ENCODE measurements at places on chromosomes 6 and 20.

- no peak for DNase-seq
These were observed 35.1 kb downstream of the SYNJ2 start for GRCh38 chr6:158016571-158017383.

DNA sequence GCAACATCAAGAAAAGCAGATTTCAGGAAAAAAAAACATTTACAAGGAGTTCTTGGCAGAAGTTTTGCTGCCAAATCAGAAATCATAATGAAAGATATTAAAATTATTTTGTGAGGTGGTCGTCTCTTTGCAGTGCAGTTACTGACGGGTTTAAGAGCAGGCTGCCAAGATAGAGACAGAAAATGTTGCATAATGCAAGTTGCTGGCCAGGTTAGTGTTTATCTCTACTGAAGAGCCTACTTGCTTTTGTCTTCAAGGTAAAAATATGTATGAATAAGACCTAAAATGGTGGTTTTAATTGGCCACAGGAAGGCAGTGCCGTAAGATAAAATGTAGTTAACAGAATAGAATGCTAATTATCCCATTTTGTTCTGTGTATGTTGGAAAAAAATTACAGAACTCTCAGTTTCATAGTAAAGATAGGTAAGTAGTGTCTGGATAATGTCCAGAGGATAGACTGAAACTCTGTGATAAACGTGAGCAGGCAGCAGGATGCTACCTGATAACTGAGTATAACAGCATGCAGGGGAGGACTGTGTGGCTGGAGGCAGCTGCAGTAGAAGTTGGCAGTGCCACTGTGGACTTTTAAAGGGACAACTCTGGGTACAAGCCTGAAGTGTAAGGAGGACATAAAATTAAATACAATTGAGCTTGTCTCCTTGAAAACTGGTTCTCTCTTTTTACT is 13.9 kb downstream of the FOXO3 start:
- DNase-seq = no peak

- DNase-seq = no peak
These were observed 383.8 kb upstream of the CITED2 start for GRCh38 chr6:139758209-139758611.

GRCh38 chr6:136753624-136754023 is 38.7 kb downstream of the MAP3K5 start:
- no peak for DNase-seq

GRCh38 chr6:15435468-15435867 is 189.6 kb downstream of the JARID2 start:
- no peak for DNase-seq

- DNase-seq = no peak
These were observed 1085.8 kb upstream of the CITED2 start for GRCh38 chr6:140460267-140460666.

GRCh38 chr6:82737965-82738364 is 327.7 kb downstream of the UBE3D start:
- no peak for DNase-seq

DNA sequence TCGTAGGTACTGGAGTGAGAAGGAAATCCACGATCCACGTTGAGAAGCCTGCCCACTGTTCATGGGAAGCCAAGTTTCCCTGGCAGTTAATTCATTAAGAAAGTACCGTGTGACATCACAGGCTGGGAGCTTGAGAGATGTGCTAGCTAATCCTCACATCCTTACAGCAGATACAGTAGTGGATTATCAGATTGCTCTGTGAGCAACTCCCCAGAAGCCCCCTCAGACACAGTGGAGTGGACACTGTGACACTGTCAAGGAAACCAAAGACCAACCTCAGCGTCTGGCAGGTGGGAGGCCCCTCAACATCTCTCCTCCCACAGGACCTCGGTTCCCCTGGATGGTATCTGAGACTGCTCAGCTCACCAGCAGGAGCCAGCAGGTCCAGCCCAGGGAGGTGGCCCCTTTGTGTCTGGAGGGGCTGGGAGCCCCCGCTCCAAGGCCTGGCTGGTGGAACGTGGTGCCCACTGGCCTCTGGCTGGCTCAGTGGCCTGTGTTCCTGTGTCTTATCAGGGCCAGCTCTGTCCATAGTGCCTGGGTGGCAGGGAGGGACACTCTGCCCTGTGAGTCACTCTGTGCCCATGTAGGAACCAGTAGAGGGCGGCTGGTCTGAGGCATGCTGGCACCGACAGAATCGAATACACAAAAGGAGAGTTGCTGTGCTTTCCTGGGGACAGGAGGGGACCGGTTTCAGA is 7.2 kb downstream of the PYGB start:
- DNase-seq = no peak

DNA sequence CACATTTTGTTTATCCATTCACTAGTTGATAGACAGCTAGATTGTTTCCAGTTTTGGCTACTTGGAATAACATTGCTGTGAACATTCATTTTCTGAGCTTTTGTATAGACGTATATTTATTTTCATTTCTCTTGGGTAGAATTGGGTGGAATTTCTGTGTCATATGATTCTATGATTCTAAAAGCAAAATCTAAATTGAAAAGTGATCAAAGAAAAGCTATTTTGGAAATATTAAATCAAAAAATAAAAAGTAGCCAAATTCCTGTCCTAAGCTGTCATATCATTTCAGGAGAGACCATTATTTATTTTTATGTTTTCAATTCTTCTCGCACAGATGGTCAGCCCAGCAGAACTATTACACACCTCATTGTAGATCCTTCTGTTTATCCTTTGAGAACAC is 229.2 kb downstream of the COL12A1 start:
- no peak for DNase-seq

GRCh38 chr6:137849181-137849980 is 17.7 kb upstream of the TNFAIP3 start:
- no peak for DNase-seq

DNA sequence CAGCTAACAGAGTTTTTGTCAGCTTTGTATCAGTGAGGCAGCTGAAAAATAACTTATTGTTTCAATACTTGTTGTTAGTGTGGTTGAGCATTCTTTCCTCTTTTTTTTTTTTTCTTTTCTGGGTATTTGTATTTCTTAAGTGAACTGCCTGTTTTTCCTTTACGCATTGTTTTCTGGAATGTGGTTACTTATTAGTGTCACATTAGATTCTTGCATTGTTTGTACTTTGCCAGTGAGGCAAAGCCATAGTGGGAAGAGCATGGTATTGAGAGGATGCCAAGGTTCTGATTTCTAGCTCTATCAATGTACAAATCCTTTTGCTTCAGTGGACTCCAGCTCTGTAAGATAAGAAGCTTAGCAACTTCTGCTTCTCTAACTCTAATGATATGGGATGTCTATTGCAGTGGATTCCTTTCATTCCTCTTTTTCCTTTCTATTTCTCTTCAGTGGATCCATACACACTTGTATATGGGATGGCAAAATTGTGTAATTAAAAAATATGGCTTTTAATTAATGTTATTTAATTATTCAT is 3.9 kb downstream of the CDKAL1 start:
- no peak for DNase-seq

DNA sequence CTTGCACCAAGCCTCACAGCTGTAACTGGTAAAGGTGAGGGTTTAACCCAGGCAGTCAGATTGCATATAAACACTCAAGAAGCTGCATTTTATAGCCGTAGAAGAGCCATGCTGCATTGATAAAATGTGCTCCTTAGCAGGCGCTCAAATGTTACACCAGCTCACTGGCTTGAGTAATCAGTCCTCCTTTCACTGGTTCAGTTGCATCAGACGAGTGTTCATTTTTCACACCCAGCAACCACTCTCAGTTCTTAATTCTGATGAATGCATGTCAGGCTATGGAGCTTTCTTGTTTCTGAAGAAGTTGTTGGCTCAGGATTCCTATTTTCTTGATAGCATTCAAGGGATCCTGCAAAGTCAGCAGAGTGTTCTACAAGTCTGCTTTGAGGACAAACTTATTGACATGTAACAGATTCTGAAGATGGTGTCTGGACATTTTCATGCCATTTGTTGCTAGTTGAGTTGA is 198.3 kb downstream of the PLCB1 start:
- peak; percentile 64 for DNase-seq

DNA sequence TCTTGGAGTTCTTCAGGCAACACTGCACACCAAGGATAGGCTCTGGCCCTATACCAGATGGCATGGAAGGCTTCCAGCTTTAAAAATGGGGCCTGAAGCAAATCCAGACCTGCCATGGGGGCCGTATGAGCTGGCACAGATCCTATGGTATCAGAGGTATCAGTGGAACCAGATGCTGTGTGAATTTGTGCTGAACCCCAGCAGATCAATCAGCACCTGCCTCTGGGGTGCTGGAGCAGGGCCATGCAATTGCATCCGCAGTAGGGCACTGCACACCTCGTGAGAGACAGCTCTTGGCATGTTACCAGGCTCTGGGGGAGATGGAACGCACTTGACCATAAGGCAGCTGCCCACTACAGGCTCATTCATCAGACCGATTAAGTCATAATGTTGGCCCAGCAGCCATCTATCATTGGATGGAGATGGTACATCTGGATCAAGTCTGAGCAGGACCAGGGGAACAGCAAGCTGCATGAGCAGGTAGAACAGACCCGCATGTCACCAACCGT is 221.5 kb downstream of the MYLK4 start:
- no peak for DNase-seq

DNA sequence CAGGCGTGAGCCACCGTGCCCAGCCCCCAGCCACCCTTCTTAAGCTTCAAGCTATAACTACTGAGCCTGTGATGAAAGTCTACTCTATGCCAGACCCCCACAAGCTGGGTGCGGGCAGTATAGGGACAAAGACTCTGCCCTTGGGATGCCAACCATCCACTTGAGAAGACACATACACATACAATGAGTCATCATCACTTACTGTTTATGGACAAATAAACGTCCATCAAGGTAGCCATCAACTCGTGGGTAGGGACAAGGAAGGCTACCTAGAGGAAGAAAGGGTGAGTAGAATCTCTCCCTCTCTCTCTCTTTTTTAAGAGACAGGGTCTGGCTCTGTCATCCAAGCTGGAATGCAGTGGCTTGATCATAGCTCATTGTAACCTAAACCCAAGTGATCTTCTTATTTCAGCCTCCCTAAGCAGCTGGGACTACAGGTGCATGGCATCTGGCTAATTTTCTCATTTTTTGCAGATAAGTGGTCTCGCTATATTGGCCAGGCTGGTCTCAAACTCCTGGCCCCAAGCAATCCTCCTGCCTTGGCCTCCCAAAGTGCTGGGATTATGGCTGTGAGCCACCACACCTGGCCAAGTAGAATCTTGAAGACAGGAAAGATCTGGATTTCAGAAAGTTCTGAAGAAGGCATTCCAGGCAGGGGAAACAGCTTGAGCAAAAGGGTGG is 2.6 kb upstream of the TP53INP2 start:
- no peak for DNase-seq

GRCh38 chr6:162750776-162751175 is 23.0 kb downstream of the PACRG start:
- no peak for DNase-seq

DNA sequence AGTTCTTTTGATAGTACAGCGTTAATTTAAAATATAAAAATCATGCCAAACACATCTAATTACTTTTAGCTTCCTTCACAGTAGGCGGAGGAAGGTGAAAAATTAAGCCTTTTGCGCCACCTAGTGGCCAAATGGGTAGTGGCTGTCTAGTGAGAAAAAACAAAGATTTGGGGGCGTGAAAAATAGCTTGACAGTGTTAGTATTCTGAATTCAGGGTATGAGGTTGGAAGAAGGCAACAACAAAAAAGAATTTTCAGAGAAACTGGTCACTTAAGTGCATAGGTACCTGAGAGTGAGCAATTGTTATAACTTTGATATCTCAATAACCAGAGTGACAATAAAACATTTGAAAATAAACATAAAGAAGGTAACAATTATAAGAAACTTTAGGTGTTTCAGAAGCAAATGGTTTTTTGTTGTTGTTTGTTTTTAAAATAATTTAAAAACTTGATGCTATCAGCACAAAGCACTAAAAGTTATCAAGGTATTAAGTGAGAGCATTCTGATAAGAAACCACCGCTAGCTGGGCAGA is 14.3 kb downstream of the PSMB9 start:
- peak; percentile 31 for DNase-seq

- peak; percentile 94 for DNase-seq
These were observed at the start of gene ADISSP for GRCh38 chr20:3767427-3768341. TSS of gene ADISSP (minus strand) at chr20:3767753. CDS start at chr20:3760100, 7,653 bp downstream.

- DNase-seq = no peak
These were observed 111.1 kb upstream of the MCHR2 start for GRCh38 chr6:100105138-100105537.

GRCh38 chr6:104908031-104908887 is 48.5 kb upstream of the HACE1 start:
- no peak for DNase-seq

- DNase-seq = no peak
These were observed 10.0 kb upstream of the SIRPA start for GRCh38 chr20:1885254-1885653.

GRCh38 chr6:135323202-135323668 is 142.1 kb downstream of the MYB start:
- DNase-seq = peak; percentile 100

DNA sequence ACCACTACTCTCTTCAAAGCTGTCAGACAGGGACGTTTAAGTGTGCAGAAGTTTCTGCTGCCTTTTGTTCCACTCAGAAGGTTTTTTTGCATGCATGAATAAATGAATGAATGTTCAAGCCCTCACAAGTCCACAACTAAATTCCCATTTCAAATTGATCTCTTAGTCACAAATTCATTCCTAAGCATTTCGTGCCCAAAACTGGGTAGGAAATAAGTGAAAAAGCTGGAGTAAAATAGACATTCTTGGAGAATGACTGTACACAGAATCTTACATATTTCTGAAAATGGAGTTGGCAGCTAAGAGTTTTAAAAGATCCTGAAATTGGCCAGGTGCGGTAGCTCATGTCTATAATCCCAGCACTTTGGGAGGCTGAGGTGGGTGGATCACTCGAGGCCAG is 117.6 kb downstream of the PERP start:
- DNase-seq = no peak

DNA sequence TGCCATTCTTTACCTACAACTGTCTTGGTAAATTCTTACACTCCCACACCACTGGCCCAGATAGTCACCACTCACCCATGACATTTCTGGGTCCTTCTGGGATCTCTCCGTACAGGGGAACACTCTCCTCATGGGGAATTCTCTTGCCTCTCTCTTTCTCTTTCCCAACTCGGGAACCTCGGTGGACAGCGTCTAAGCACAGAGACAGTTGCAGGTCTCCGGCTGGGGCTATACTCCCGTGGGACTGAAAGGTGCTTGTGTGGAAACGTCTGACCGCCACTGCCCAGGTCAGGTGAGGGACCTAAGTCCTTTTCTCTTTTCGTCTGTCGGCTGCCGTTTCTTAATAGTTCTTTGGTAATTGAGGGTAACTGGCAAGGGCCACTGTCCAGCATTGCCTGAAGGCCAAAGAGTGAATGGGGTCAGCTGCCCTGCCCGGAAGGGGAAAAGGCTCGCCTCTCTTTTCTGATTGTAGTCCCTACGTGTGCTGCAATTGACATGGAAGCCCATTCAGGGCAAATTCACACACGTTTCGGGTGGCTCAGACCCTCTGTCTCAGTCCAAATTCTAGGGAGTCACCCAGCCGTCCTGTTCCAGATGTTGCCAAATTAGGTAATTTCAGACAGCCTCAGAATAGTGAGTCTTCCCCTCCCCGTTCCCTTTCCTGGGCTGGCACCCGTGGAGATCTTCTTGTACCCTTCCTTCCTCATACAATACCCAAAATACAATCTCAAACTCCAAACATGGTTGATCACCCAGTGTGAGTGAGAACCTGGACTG is 31.2 kb upstream of the RIPK1 start:
- DNase-seq = no peak

- DNase-seq = no peak
These were observed 294.0 kb downstream of the CLIC5 start for GRCh38 chr6:45721665-45722064.

- no peak for DNase-seq
These were observed 105.8 kb downstream of the CD109 start for GRCh38 chr6:73801652-73802268.
